ENCODE measurements at places on chromosomes 7 and 10.

GRCh38 chr10:77943121-77943901, 16.8 kb upstream of the DLG5 start:
- no peak for DNase-seq

DNA sequence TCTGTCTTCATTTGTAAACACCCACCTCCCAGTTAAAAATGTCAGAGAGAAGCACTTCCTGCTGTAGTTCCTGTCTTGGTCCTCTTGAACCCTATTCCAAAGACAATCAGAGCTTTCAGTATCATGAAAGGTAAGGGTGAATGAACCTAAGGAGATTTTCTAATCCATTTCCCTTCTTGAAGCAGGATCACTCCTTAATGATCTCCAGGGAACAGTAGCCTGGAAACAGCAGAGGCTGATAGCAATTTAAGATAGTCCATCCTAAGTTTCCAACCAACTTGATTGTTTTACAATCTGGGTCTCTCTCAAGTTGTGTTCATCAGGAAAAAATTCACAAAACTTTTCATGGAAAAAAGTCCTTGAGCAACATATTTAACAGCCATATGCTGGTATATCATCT, 273.6 kb downstream of the NEBL start:
- no peak for DNase-seq

GRCh38 chr7:8155836-8156235, 106.1 kb downstream of the ICA1 start:
- no peak for DNase-seq

DNA sequence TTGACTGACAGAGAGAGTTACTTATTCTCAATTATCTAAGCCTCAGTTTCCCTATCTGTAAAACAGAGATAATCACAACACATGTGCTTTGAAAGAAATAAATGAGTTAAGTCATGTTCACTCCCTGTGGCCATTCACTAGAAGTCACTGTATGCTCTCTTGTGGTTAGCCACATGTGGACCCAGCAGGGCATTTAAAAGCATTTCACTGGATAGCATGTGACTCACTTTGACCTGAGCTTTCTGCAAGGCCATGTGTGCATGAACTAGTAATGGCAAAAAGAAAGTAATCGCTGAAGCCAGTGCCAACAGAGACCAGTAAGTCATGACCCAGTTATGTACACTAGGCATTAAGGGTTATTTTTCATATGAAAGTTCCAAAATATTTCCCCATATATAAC, 557.0 kb upstream of the IGFBP3 start:
- no peak for DNase-seq

DNA sequence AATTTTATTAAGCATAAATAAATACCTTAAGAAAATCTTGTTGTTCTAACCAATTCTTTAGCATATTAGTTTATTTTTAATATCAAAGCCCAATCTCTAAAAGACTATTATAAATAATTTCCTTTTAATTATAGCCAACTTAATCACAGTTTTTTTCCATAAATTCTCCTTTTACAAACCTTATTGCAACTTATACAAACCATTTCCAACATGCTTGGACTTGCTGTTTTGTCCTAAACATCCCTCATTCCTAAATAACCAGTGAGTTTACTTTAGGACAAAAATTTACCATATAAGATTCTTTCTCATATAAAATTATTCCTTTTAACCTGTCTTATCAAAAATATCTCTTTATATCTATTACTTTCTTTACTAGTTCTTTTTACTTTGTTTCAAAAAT, 25.2 kb upstream of the LSM8 start:
- DNase-seq = no peak

DNA sequence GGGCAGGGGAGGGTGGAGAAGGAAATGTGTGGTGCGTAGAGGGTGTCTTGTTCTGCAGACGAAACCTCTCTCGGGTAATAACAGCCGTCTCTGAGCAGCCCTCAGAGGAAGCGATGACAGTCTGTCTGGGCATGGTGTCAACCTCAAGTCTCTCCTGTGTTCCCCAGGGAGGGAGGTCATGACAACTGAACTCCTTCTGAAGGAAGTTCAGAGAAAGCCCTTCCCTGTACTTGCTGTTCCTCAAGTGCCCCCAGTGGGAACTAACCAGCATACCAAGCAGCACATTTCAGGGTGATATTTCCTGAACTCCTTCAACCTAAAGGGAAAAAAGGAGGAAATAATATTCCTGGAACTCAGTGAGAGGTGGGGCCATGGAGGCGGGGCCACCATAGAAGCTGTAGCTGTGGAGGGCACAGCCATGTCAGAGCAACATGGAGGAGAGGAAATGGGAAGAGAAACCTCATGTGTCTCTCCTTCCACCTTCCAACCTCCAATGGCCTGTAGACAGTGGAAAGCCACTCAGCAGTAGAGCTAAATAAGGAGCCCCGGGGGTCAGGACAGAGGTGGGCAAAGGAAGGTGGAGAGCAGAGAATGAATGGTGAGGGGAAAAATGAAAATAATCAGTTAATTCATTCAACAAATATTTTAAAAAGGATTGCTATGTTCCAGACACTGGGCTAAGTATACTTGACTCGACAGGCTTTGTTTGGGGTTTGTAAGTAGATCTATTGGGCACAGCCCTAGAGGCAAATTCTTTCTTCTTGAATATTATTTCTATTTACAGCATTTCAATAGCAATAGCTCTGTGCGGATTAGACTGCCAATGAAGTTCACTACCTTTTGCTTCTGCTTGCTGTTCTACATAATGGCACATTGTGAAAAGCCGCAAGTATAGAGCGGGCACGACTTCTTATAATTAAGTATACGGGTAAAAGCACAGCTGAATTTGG, 61.0 kb upstream of the AOAH start:
- peak; percentile 92 for DNase-seq

GRCh38 chr10:3933733-3934132, 148.7 kb upstream of the KLF6 start:
- DNase-seq = no peak

- DNase-seq = no peak
Observed at GRCh38 chr7:36083626-36084380, 69.3 kb upstream of the EEPD1 start.

GRCh38 chr7:31251441-31251840, 89.1 kb downstream of the NEUROD6 start:
- DNase-seq = no peak

- no peak for DNase-seq
Observed at GRCh38 chr7:99133766-99134564, 9.9 kb downstream of the SMURF1 start.

DNA sequence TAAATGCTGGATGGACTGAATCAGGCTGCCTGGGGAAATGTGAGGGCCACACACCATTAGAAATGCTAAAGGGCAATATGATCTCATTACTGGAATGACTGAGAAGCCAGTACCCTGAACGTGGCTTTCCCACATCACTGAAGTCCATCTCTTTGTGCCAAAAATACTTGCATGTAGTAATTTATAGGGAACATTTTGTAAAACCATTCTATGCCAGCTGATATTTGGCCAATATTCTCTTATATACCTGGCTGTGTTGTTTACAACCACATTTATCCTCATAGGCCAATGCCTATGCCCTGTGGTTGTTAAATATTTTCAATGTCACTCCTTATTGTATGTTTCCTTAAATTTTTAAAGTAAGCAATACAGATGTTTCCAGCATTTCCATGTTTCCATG, 111.6 kb downstream of the C10orf90 start:
- no peak for DNase-seq

GRCh38 chr7:13641714-13642113, 347.8 kb downstream of the ETV1 start:
- no peak for DNase-seq

DNA sequence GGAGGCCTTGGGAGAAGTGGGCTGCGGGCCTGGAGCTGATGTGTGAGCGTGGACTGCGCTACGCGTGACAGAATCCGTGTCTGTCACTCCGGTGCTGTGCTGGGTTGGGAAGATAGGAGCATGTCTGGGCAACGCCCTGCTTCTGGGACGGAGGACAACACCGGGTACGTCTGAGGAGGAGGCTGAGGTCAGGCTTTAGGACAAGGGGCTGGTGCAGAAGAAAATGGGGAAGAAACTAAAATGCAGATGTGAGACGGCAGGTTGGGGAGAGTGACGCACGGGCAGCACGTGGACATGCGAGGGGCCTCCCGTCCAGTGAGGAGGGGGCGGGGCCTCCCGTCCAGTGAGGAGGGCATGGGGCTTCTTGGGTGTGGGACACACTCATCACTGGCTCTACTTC, 207.4 kb downstream of the DNAJB6 start:
- DNase-seq = no peak

- DNase-seq = peak; percentile 64
Observed at GRCh38 chr10:51063659-51064535, 10.4 kb upstream of the PRKG1 start.

GRCh38 chr10:72513910-72514309, 112.0 kb downstream of the MICU1 start:
- DNase-seq = no peak

DNA sequence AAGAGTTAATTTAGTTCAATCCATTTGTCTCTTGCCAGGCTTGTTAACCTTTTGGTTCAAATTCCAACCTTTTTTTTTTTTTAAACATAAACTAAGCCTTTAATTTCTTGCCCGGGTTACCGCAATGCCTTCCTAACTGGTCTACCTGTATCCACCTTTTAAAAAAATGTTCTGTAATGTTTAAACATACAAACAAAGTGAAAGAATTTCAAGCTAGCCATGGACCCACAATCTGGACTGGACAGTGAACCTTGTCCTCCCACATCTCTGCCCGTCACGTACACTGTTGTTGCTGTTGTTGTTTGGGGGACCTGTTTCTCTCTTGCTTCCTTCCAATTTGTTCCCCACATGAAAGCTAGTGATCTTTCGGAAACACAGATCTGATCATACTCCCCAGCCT, 724.7 kb upstream of the AUTS2 start:
- DNase-seq = no peak

DNA sequence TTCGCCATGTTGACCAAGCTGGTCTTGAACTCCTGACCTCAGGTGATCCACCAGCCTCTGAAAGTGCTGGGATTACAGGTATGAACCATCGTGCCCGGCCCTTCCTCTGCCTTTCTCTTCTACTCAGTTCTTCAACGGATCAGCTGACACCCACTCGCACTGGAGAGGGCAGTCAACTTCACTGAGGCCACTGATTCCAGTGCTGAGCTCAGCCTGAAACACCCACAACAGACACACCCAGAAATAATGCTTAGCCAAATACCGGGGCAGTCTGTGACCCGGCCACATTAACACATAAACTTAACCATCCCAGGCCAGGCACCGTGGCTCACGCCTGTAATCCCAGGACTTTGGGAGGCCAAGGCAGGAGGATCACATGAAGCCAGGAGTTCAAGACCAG, 119.3 kb upstream of the CHST15 start:
- no peak for DNase-seq

- no peak for DNase-seq
Observed at GRCh38 chr10:97479939-97480338, 18.3 kb downstream of the MMS19 start.

DNA sequence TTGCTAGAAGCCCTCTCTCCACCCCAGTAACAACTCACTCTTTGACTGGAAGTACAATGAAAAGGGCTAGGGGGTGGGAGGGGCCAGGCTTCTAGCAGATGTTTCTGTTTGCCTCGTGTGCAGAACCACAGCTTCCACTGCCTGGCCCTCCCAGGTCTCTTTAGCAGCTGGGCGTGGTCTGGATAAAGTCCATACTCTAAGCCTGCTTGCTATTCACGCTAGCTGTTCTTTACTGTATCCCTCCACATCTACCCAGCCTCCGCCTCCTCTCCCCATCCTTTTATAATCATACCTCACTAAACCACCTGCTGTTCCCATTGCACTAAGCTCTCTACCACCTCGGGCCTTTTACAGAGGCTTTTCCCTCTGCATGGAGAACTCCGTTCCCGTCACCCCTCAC, 288.8 kb downstream of the CAMK1D start:
- peak; percentile 87 for DNase-seq

- no peak for DNase-seq
Observed at GRCh38 chr7:139594911-139595476, 71.5 kb downstream of the CLEC2L start.

- peak; percentile 88 for DNase-seq
Observed at GRCh38 chr10:31928549-31929260, at the start of gene ARHGAP12. Gene ARHGAP12, minus strand, starts transcription at chr10:31928831. Its CDS starts 19,976 bp downstream, at chr10:31908855.

GRCh38 chr7:133009426-133010252, 72.3 kb downstream of the CHCHD3 start:
- DNase-seq = no peak

- peak; percentile 92 for DNase-seq
Observed at GRCh38 chr10:71289421-71290130, 29.5 kb upstream of the SLC29A3 start.

DNA sequence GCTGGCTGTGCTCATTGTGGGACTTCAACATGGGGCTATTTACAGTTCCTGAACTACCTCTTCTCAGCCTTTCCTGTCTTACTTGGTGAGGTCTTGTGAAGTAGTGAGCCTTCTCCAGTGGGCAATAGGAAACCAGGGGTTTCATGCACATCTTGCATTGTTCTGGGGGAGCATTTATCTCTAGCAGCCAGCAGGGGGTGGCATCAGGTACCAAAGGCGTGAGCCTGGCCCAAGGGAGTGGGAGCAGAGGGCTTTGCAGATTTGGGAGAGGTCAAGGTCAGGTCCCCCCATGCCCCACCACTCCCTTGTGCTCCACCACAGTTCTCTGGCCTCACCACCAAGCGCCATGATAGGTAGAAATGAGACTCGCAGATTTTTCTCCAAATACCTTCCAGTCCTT, 85.4 kb upstream of the NPTX2 start:
- no peak for DNase-seq

DNA sequence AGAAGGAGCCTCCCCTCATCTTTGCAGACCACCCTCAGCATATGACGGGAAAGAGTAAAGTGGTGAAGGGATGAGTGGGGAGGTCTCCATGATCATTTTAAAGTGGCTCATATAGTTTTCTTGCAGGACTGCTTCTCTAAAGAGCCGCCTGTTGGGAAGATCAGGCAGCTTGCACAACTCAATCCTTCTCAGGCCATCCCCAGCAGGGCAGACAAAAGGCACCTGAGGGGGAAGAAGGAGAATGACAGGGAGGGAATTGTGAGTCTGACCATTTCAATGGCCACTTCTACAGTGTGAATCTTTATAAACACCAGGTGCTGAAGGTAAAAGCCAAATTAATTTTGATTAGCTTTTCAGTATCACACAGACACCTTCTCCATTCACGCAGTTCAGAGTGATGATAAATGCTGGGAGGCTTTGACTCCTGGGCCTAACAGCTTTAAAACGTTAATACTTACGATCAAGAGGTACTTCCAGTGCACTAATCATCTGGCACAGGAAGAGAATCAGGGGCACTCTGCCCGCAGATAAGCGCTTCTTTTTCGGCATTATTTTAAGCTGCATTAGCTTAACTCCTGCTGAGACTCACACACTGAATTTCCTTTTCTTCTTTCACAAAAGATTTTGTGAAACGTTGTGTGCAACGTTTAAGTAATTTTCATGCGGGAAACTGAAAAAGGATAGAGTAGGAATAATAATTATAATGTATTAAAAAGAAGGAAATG, 109.5 kb upstream of the LAMB4 start:
- DNase-seq = no peak

DNA sequence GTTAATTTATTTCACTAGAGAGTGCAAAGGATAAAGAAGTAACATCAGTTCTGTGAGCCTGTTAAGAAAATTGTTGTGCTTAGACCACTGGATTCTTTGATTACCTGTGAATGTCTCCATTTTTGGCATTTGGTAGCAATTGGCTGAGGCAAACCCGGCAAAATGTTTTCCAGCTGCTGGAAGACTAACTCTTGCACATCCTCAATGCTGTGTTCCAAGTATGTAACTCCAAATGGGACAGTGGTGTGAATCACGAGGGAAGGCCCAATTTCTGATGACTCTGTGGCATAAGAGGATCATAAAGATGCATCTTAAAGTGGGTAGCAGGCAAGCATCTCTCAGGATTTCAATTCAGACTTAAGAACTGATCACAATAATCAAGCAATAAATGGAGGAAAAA, 268.8 kb downstream of the RNLS start:
- no peak for DNase-seq

GRCh38 chr7:105934572-105935185, 28.4 kb upstream of the CDHR3 start:
- DNase-seq = peak; percentile 57

Data from common myeloid progenitor, CD34-positive (primary cell).